ENCODE measurements at places on chromosomes 6 and 20. TPM values are rescaled to one million over a fixed set of nuclear protein-coding genes. Genes with fewer than 3 reads are reported as not detected.

DNA sequence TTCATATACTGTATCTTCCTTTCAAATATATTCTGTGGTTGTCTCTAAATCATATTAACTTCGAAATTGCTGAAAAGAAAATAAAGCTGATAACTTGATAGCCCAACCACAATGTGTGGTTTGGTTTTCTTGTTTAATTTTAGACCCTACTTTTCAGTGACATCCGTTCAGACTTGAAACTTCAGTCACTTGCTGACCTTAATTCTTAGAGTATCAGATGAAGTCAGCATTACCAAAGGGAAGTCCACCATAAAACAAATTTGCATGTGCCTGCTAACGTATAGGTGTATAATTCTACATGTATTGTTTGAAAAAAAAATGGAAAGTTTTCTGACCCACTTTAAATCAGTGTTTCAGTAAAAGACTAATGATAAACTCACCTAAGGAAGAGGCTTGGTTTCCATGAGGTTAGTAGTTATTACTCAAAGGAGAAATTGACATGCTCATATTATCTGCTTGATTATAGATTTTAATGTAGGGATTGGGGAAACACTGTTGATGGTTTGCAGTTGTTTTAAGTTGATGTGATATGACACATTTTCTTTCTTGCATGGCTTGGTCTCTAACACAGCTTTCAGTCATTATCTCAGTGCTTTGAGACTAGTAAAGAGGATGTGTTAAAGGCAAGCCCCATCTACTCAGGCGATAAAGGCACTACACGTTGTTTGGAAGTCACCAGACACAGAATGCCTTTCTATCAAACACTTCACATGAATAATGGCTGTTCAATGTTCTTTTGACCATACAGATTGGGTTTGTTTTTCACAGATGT is 5.2 kb upstream of the IL17A start:
- DNase-seq: no peak

DNA sequence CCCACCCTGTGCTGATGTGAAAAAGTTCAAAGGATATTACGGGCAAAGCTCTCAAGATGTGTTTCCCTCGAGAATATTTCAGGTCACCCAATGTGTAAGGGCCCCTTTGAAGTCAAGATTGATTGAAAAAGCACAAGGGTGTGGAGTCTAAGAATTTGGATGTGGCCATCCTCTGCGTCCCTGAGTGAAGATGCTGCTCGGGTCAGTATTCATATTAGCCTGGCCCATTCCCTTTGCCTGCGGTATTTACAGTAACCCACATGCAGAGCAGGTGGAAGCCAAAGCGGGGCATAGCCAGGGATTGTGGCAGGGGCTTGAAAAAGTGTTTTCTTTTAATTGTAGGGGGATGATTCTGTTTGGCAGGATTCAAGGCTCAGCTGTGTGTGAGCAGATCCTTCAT is 211.0 kb downstream of the TSHZ2 start:
- no peak for DNase-seq

DNA sequence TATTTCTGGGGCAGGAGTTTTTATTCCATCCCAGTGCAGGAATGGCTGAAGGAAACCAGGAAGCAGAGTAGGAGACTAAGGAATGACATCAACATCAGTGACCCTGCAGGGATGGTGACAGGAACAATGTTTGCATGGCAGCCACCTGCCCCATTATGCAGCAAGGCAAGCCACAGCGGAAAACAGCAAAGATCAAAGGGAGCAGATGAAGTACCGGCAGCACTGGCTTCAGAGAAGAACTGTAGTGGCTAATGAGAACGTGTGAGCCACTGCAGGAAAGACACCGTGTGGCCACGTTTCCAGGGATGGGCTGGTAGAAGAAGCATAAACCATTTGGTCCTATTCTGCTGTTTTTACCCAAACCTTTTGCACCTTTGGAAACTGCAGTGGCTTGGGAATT is 52.9 kb upstream of the TAB2 start:
- no peak for DNase-seq

Gene GLP1R
- 0.58 TPM for total RNA-seq

DNA sequence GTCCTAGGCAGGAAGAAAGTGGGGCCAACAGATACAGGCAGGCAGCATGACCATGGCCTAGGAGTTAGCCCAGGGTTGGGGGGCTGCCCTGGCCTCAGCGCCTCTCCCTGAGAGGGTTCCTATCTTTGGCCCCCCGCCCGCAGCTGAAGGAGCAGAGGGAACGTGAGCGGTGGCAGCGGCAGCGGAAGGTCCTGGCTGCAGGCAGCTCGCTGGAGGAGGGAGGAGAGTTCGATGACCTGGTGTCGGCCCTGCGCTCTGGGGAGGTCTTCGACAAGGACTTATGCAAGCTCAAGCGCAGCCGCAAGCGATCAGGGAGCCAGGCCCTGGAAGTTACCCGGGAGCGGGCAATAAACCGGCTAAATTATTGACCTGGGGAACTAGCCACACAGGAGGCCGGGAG is 32.6 kb downstream of the MOCS1 start:
- DNase-seq: no peak

DNA sequence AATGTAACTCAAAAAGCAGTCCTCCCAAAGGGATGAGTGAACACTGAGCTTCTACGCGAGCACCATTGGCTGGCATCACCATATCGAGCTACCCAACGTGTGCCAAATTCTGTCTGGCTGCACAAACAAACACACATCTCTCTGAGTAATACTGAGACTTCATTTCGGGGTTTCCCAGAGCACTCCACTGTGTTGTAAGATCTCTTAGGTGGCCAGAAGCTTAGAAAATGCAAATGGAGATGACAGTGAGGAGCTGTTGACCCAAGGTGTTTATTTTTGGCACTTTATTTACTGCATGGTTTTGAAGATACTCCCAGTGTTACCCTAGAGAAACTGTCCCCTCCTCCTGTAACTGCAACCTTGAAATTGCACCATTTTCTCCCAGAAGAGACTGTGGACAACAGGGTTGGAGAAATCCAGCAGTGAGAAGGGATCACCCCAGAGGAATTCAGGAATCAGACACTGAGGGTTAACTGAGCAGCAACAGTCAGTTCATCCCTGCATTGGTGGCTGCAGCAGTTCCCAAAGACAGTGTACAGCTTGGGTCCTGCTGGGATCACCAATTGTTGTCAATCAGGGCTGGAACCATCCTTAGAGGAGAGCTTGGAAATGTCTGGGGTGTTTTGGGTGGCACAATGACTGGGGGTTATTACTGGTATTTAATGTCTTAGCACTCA is 1.0 kb upstream of the RIPOR2 start:
- no peak for DNase-seq

- no peak for DNase-seq
Observed at GRCh38 chr20:62578294-62578897, 63.9 kb upstream of the SLCO4A1 start.

Gene TRIM15
- total RNA-seq: not detected

DNA sequence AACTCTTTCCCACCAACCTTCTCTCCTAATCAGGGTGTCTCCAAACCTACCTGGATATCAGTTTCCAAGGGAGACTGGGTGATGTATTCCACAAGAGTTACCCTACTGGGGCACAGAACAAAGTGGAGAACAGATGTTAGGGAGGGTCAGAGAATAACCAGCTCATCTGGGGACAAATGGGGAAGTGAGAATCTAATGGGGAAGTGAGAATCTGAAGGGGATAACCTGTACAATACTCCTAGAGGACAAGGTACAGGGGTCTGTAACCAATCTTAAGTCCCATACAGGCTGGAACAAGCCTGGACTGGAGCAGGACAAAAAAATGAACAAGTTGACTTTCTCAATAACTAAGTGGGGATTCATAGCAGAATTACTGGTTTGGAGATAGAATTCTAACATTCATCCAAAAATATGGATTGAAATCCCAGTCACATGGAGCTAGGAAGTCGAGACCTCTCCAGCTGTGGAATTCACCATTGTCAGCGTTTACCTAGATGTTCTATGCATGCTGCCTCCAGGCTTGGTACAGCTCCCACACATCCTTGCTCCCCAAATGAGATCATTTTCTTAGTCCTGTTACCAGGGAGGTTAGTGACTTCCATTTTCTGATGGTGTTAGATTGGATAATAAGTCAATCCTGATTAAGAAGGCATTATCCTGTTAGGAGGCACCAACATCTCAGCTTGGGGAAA is 214.8 kb upstream of the MOCS1 start:
- no peak for DNase-seq

DNA sequence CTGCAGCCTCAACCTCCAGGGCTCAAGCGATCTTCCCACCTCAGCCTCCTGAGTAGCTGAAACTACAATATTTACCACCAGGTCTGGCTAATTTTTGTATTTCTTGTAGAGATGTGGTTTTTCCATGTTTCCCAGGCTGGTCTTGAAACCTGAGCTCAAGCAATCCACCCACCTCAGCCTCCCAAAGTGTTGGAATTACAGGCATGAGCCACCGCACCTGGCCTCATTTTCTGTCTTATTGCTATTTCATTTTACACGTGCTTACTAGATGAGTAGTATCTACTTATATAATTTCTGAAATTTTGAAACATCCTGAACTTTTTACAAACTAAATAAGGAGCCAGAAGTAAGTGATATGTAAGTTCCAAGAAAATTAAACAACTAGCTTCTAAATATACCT is 34.6 kb downstream of the CLIC5 start:
- DNase-seq: no peak

DNA sequence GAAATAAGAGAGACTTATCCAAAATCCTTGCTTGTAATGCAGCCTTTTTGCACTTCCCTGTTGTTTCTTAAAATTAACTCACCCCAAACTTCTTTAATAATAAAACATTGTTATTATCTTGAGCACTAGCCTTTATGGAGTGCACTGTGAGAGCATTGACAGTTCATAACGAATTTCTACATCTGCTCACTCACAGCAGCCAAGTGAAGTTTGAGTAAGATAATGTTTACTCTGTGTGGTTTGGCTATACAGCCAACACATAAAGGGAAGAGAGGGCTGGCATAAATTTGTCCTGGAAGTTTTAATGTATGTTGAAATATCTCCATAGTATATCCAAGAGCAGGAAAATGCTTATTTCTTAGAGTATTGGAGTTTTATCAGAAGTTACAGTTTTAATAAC is 227.9 kb downstream of the FRK start:
- DNase-seq: peak; percentile 17

DNA sequence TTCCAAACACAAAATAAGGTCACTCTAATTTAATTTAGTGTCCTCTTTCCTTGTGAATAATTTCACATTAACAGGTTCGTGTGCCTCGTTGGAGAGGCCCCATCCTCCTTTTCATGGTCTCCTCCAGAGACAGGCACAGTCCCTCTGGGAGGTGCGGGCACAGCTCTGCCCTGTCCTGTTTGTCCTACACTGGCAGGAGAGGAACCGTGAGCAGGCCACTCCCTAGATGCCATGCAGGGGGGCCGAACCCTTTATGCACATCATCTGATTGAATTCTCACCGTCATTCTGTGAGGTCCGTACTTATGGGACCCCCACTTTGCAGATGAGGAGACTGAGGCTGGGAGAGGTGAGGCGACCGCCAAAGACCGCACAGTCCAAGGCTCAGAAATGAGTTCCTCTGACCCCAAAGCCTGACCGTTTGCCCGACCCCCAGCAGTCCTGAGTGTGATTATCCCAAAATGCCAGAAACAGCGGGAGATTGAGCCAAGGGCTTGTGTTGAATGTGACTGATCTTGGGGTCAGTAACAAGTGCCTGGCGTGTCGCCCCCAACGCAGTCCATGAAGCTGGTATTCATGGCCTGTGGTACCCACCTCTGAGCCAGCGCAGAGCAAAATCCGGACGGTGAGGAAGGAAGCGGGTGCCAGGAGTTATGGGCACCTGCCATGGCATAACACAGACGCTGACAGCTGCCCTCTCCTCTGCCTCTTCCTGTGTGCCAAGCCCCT is 43.5 kb downstream of the PMEPA1 start:
- no peak for DNase-seq

DNA sequence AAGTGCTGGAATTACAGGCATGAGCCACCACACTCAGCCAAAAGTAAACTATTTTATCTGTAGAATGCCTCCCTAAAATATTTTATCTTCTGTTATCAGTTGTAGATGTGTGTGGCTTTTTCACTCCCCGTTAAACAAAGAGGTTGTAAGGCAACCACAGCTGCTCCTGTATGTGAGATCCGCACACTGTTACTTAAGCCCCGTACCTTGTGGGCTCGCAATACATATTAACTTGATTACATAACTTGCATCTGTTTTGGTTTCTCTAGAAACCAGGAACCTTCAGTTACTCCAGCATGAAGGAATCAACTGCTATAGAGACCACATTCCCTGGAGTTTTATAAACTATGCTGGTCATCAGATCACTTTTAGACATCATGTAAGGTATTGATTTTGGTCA is 420.1 kb upstream of the SLC35B3 start:
- no peak for DNase-seq

Gene FAM83B
- total RNA-seq: 15.7 TPM

- no peak for DNase-seq
Observed at GRCh38 chr20:58991715-58992114, 10.7 kb downstream of the NELFCD start.

- DNase-seq: no peak
Observed at GRCh38 chr6:105313211-105313610, 89.7 kb downstream of the PREP start.

Gene CPXM1
- total RNA-seq: 46.9 TPM

Gene TAAR6
- not detected for total RNA-seq

- DNase-seq: no peak
Observed at GRCh38 chr6:108764580-108764950, 83.7 kb upstream of the ARMC2 start.

GRCh38 chr6:15270402-15270801 is 24.5 kb downstream of the JARID2 start:
- no peak for DNase-seq

DNA sequence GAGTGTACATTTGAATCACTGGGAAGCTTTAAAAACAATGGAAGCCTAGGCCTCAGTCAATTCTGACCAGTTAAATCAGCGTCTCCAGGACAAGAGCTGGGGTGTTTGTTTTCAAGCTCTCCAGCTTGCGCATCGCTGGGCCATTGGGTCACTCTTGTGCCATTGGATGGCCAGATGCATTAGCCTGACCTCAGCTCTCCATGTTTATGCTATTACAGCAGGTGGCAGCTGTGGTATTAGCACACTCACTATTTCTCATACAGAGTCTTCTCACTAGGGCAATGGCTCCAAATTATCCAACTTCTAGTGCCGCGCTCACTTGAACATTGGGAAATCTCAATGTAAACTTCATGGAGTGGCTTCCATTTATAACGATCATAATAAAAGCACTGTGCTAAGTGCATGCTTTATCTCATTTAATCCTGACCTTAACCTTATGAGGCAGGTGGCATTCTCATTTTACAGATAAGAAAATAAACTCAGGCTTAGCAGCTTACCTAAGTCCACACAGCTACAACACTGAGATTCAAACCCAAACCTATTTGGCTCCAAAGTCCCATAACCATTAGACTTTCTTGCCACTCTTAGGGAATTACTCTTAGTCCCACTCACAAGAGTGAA is 108.8 kb downstream of the PPP1R14C start:
- DNase-seq: no peak

- DNase-seq: peak; percentile 5
Observed at GRCh38 chr6:81901551-81901966, 149.1 kb upstream of the TENT5A start.

- no peak for DNase-seq
Observed at GRCh38 chr6:140572129-140572528, 1197.7 kb upstream of the CITED2 start.

Data from urinary bladder (tissue), 4 donors.